ENCODE measurements at places on chromosomes 5 and 9.

DNA sequence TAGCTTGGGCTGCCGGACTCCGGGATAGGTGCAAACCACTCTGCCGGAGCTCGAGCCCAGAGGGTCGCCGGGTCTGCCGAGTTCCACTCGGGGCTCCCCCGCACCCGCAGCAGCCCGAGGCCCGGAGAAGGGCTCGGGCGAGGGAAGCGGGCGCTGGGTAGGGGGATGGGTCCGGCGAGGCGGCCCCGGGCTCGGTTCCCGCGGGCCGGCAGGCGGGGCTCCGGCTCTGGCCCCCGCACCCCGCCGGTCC, 507 bp downstream of the RICTOR start:
- DNase-seq: peak; percentile 83

- no peak for DNase-seq
Measured at GRCh38 chr9:98765256-98765655, 31.1 kb downstream of the ANKS6 start.

GRCh38 chr5:34673463-34674125, 17.5 kb downstream of the RAI14 start:
- DNase-seq: no peak

DNA sequence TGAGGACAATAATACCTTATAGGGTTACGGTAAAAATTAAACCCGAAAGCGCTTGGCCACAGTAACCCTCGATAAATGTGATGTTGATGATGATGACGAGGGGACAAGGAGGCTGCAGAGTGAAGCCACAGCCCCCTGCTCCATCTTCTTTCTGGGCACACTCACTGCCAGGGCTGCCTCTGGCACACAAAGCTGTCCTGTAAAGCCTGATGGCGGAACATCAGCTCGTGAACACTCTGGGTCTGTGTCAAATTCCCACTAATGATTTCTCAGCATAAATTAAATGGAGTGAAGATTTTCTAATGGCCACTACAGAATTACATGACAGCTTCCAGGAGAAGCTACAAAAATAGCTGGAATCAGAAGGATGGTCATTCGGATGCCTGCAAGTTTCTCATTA, 142.2 kb downstream of the TTLL11 start:
- no peak for DNase-seq

- DNase-seq: no peak
Measured at GRCh38 chr5:92332039-92332438, 948.9 kb upstream of the ARRDC3 start.

GRCh38 chr5:150026682-150027172, 26.2 kb downstream of the HMGXB3 start:
- no peak for DNase-seq

DNA sequence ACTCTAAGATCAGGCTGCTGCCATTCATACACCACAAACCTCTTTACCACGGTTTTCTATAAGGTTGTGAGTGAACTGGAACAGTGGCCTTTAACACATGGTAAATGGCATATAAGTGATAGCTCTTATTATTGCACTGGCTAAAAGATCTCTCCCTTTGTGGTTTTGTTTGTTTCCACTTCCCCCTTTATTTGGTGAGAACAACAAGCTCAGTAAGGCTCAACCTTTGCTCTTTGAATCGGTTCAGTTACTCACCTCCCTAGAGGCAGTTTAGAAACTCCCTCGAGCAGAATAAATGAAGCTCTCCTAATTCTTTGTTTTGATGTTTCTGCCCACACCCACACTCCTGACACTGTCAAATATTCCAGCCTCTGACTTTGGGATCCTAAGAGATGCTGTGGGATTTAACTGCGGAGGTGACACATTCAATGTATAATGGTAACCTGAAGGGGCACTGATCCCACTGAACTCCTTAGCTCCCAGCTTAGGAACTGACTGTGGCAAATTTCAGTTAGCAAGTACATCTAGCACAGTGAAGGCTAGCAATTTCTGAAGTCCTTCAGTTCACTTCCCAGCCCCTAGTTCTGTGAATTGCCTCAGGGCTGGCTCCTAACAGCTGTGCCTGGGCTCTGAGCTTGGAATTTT, 22.5 kb upstream of the RAD23B start:
- DNase-seq: no peak

- DNase-seq: no peak
Measured at GRCh38 chr9:83962165-83962564, 17.9 kb downstream of the HNRNPK start.
